ENCODE measurements at places on chromosomes 6 and 20.
A peak's percentile ranks its signal among the peaks of the same experiment; 100 is the strongest.

DNA sequence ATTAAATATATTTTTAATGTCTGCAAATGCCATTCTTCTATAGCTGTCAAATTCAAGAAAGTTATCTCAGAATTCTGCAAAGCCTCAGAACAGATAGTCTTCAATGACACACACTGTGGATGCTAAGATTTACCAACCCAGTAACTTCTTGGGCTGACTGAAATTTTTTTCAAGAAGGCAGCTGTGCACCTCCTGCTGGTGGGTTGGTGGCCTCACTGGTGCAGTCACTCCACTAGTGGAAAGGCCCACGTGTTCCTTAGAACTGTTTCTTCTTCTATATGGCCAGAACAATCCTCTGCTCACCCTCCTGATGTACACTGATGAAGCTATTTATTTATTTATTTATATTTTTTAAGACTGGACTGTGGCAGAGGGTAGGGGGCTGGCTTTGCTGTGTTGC lies 28.1 kb upstream of the MTCL3 start:
- no peak for DNase-seq

DNA sequence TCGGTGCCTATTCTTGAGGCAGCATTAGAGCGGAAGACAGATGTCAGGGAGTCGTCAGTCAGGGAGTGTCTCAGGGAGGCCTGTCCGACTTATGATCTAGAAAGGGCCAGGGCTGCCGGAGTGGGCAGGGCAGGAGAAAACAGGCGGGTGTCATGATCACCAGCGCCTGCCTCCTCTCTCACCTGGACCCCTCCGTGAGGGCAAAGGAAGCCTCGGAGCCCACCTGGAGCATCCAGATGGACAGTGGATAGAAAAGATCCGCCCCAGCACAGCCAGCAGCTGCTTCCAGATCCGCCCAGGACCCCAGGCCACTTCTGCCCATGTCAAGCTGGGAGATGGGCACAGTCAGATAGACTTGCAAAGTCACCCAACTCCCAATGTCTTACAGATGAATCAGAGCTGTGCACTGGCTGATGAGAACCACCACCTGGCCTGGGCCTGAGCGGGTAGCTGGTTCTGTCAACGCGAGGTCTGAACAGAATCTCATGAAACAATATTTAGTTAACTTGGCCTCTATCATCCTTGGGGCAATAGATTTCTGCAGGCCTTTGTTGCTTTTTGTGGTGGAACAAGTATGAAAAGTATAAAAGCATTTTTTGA lies 22.2 kb downstream of the PSMG4 start:
- peak; percentile 21 for DNase-seq

DNA sequence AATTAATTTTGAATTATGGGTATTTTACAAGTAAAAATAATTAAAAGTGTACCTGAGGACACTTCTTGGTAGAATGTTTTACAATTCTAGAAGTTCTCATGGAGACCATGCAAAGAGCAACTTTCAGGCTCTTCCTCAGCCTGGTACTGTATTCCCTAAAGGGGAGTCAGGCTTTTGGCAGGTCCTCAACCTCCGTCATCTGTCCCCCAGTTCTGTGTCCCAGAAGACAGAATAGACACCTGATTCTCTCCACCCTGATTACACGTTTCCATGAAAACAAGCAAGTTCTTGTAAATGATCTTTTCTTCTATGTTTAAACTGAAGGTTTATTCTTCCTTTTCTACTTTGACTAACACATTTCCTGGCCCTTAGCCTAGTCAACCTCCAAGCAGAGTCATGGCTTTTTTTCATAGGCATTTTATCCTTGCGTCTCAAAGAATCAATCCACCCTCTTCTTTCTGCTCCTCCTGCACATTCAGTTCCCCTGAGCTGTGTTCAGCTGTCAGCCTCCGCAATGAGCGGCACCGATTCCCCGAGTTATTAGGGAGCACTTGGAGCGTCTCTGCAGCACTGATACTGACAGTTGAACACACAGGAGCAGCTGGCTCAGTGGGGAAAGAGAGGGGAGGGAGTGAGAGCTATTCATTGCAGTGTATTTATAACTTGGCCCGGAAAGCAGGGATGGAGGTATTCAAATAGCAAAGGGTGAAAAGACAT lies 1082.4 kb upstream of the MAP3K7 start:
- DNase-seq = peak; percentile 63

- DNase-seq = no peak
Observed at GRCh38 chr20:63147532-63147931, 68.4 kb downstream of the YTHDF1 start.

GRCh38 chr20:25046736-25047666 lies 10.9 kb downstream of the ACSS1 start:
- DNase-seq = peak; percentile 12

- DNase-seq = peak; percentile 28
Observed at GRCh38 chr6:72911463-72912155, 289.7 kb downstream of the KCNQ5 start.

DNA sequence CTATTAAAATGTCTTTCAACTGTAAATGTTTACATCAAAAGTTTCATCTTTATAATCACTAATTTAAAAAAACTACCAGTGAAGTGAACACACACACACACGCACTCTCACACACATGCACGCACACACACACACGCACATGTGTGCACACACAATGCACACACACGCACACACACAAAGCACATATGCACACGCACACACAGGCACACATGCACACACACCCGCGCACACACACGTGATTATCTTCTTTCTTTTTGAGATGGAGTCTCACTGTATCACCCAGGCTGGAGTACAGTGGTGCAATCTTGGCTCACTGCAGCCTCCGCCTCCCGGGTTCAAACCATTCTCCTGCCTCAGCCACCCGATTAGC lies 80.0 kb upstream of the FRMD1 start:
- DNase-seq = no peak

GRCh38 chr20:57693670-57694329 lies 16.0 kb downstream of the PMEPA1 start:
- no peak for DNase-seq

DNA sequence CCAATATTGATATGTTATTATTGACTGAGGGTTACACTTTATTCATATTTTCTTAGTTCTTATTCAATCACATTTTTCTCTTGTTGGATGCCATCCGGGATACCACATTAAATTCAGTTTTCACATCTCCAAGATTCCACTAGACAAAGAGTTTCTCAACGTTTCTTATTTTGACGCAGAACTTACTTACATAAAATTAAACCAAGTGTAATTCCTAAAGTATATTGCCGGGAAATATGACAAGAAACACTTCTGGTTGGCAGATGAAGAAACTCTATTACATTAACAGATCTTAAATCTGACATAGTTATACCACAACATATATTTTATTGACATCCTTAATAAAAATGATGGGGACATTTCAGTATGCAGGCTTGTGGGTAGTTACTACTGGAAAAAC lies 47.3 kb upstream of the THBS2 start:
- DNase-seq = no peak

- DNase-seq = no peak
Observed at GRCh38 chr6:81694207-81694606, 58.3 kb downstream of the TENT5A start.

DNA sequence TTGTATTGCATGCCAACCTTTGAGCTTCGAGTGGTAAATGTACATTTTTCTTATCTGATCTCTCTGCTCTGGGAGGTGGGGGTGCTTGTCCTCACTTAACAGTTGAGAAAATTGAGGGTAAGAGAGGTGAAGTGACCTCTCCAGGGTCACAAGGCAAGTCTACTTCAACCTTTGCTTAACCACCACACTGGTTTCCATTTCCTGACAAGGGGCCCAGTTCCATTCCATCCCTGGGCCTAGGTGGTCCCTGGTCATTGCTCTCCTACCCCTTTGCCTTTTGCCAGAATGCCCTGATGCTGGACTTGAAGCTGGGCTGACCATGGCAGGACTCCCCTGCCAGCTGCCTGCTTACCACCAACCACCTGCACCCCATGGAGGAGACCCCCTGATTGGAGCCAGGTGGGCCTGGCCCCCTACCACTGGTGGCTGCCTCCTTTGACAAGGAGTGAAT lies 9.9 kb upstream of the BPIFB3 start:
- DNase-seq = no peak

DNA sequence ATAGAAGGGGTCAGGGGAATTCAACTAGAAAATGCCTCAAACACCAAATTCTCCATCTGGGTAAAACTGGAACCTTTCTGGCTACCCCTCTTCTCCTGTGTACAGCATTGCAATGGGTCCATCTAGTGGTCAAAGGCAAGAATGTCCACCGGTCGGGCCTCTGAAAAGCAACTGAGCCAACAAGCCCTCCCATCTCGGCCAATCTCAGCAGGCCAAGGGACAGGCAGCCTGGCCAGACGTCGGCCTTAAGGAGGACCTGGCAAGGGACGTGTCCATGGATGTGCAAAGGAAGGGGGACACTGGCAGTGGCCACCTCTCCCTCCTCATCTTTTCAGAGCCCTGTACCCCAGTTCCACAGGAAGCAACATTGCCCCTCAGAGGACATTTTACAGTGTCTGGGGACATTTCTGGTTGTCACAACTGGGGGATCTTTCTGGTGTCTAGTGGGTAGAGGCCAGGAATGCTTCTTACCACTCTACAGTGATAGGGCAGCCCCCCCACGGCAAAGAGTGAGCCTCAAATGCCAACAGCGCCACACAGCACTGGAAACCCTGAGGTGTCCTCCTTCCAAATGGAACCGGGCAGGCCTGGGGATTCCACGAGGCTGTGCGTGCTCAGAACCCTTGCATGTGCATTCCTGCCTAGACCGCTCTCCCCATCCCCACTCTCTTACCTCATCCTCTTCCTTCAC lies 99.8 kb upstream of the FOXA2 start:
- DNase-seq = peak; percentile 78

DNA sequence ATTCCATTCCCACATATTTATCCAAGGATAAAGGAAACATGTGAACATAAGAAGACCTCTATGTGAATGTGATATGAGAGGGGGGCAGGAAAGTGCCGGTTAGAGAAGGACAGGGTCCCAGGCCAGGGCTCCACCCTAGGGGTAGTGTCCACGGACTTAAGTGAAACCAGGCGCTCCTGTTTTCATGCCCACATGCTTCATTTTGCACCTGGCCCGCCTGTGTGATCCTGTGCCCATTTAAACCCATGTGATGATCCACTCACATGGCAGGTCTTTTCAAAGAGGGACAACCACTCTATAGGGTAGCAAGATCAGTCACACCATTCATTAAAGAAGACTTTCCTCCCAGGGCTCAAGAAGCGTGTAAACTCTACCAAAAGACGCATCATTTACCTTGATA lies 865.3 kb upstream of the GJE1 start:
- no peak for DNase-seq

DNA sequence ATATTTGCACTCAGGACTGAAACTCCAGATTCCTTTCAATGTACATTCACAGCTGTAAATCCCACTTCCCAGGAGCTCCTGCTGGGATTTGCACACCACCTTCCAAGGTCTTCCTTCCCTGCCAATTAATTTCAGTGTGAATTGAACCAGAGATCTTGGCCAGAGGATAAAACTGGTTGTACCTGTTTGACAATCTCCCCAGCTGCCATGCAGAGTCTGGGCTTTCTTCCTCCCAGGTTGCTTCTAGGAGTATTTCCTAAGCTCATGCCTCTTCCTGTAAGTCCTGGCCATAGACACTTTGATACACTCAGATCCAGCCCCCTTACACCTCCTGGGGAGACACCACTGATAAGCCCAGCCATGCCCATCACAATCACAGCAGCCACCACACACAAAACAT lies 15.6 kb downstream of the MAFB start:
- no peak for DNase-seq

DNA sequence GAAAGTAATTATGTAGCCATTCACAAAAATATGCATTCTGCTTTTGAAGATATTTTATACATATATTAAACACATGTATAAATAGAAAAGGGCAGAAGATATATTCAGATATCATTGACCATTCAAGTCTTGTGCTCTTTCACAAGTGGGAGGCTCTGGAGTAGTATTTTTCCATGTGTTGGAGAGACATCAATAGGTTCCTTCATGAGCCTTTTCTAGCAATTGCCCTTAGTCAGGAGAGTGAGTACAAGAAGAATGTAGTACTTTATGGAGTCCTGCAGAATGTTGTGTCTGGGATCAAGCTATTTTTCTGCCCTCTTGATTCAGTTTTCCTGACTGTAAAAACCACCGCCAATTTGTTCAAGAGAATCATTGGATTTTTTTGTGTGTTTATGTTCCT lies 117.9 kb downstream of the LRRC1 start:
- no peak for DNase-seq

DNA sequence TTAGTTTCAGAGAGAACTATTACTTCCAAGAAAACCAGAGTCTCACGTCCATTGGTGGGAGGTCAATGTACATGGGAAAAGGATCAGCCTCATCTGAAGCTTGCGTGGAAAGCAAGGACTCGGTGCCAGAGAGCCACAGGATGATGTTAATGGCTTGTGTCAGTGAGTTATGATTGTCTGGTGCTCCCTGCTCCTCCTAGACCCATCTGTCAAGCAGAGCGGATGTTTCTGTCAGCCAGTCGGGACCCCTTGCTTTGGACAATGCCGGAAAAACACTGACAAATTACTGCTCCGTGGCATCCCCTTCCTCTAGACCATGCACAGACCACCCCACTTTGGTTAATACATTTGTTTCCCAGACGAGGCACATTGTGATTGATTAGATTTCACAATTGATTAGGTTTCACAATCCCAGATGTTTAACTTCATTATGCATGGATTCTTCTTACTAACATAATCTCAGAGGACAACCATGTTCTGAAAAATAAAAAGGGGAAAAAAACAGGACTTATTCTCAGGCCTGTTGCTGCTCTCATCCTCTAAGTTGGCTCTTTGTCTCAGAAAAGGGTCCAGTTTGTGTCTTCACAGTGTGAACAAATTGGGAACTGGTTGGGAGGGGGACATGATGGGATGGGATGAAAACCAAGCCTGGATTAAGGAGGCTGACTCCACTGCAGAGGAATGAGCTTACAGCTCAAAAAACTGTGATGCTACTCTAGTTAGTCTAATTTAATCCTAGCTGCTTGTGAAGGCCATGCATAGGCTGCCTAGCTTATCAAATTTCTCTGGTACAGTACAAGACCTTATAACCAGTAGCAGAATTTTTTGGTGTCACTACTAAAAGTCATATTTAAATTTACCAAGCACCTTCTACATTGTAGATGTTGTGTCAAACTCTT lies 51.9 kb downstream of the UNC5CL start:
- DNase-seq = peak; percentile 26

GRCh38 chr6:43061861-43062260 lies 2.4 kb downstream of the KLC4 start:
- DNase-seq = no peak

GRCh38 chr6:14129575-14129974 lies 12.0 kb downstream of the CD83 start:
- peak; percentile 79 for DNase-seq

All from femur (tissue), 1 donor.